Right atrium auricular region (tissue), 2 donors: ENCODE measurements at places on chromosomes 1 and 21. TPM values are rescaled to one million over a fixed set of nuclear protein-coding genes. Genes with fewer than 3 reads are reported as not detected.

- no peak for DNase-seq
These were observed 479 bp downstream of the POGK start for GRCh38 chr1:166839600-166840308.

- DNase-seq = no peak
These were observed 1.1 kb downstream of the TOR3A start for GRCh38 chr1:179082999-179083335.

DNA sequence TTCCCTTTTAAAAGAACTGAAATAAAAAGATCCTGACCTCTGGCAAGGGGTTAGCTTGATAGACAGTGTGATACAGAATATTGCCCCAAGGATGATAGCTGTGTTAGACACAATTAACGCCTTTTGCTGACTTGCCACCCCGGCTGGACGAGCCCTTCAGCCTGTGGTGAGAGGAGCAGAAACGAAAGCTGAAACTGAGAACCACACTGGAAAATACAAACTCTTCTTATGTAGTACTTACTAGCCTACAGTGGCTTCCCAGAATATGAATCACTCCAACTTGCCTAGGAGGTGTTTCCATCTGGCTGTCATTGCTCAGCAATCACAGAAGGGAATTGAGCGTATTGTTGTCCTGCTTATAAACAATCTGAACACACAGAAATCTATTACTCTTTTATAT lies 22.9 kb downstream of the SAMSN1 start:
- no peak for DNase-seq

DNA sequence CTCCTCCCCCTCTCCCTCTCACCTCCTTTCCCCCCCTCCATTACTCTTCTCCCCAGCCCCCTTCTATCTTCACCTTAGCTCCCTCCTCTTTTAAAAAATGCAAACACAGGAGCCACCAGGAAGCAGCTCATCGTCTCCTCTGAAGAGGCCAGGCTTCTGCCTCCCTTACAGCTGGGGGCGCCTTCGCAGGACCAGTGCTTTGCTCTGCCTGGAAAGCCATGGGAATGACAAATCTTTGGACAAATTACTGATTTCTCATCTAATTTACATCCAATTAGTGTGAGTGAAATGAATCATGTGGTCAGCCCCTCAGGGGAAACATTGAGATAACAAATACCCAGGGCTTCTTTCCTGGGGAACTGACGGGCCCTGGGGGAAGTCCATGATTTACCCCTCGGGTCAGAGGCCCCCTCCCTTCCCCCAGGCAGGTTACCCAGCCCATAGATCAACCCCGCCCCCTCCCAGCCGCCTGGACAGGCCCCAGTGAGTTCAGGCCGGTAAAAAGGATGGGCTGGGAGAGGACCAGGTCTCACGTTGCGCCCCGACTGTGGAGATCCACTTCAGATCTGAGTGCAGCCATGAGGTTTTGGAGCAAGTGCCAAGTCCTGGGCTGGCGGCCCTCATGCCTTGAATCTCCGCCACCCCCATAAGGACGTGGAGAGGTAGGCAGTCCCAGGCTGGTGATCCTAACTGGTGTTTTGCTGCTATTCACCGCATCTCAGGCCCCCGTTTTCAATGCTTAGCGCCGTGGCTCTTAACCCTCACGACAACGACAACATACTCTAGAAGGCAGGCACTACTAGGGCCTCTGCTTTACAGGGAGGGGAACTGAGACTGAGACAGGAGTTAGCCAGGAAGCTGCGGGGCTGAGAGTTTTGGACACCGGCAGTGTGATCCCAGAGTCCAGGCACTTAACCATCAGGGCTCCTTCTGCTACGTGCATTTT lies 300.8 kb downstream of the RRAGC start:
- DNase-seq = no peak

GRCh38 chr1:3257788-3258187 lies 188.8 kb downstream of the PRDM16 start:
- DNase-seq = no peak

Gene OR2T3
- not detected for total RNA-seq
